Foreskin keratinocyte (primary cell): ENCODE measurements at places on chromosomes 2 and 18. TPM values are rescaled to one million over a fixed set of nuclear protein-coding genes. Genes with fewer than 3 reads are reported as not detected.
A peak's percentile ranks its signal among the peaks of the same experiment; 100 is the strongest.

DNA sequence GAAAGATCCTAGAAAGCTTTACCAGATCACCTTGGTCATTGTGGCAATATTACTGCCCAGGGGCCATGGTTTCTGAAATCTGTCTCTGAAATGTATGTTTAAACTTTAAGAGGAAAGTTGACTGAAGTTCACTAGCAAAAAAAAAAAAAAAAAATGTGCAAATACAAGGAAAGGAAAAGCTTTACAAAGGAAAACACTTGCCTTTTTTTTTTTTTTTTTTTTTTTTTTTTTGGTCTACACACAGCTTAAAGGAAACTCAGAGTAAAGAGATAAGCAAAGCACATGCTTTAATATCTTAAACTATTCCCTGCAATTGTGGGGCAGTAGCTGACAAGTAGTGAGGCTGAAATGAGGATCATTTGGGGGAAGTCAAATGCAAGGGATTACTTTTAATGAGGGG, 174.2 kb upstream of the EPAS1 start:
- no peak for DNase-seq

DNA sequence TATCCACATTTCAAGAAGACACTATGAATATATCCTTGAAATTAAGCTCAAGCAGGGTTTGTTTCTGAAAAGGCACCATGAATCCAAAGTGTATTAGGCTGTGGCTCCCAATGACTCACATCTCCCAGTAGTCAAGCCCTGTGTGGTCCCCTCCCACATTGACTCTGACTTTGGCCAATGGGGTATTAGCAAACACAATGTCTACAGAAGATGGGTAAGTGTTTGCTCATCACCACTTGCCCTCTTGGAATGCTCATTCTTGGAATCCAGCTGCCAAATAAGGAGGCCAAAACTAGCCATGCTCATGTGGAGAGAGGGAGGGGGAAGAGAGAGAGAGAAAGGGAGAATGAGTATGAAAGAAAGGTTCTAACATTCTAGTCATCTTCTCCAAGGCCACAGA, 490.0 kb downstream of the TXNL1 start:
- peak; percentile 56 for DNase-seq

DNA sequence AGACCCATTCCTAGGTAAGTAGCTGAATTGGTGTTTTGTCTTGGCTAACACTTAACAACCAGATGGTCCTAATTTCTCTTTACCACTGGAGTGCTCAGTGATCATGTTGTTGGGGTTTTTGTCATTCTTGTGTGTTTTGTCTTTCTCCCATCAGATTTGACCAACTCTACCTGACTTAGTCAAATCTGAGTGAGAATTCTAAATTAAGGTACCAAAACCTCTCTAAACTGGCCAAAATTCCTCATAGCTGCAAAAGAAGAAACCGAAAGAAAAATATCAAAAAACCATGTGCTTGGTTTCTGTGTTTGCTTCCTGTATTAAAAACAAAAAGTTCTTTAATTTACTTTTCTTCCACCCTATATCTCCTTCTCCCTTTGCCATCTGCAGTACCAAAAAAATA, 350.7 kb upstream of the SPHKAP start:
- no peak for DNase-seq

- peak; percentile 65 for DNase-seq
Observed at GRCh38 chr2:88765154-88765888, 73.8 kb downstream of the RPIA start.

- no peak for DNase-seq
Observed at GRCh38 chr2:191818725-191819350, 28.1 kb downstream of the CAVIN2 start.

GRCh38 chr2:129877289-129877741, 102.2 kb upstream of the RAB6C start:
- DNase-seq, result no peak

- DNase-seq, result no peak
Observed at GRCh38 chr2:158042245-158042644, 59.4 kb upstream of the UPP2 start.

- DNase-seq, result no peak
Observed at GRCh38 chr2:71843391-71843850, 304.2 kb downstream of the CYP26B1 start.

The AGXT gene
- not detected in 2 replicates for polyA plus RNA-seq
